ENCODE measurements at places on chromosomes 5 and 9.

- no peak for DNase-seq
Observed at GRCh38 chr9:114911167-114911821, 19.1 kb downstream of the TNFSF8 start.

DNA sequence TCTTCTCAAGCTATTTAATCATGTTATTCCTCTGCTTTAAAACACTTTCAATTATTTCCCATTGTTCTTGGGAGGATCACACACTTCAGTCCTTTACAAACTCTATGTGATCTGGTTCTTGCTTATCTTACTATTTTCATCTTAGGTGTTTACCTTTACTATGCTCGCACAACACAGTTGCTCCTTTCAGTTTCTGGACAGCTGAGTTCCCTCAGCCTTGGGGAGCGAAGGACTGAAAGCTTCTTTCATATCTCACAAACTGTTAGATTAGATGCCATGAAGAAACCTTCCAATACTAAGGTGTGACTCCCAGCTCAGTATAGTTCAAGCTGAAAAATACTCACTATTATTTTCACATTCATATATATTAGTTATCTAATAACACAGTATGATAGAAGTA lies 117.9 kb downstream of the CDC42SE2 start:
- no peak for DNase-seq

GRCh38 chr5:139667001-139667729 lies 19.0 kb downstream of the CXXC5 start:
- no peak for DNase-seq

DNA sequence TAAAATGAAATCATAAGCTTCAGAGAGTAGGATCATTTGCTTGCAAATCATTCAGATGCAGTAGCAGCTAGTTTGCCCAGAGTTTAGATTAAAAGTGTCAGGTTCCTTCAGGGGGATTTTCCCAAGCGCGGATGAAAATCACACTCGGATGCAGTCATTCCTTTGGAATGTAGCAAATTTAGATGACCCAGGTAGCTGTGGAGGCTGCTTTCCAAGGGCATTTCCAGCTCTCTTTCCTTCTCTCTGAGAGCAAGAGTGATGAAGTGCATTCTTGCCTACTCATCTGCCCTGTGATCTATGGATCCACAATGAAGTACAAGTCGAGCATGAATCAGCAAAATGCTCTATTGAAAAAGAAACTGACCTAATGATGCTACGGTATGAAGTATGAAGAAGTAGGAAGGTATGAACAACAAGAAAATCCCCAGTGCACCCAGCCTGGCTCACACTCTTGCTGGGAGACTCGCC lies 200.2 kb downstream of the PLK2 start:
- no peak for DNase-seq

- no peak for DNase-seq
Observed at GRCh38 chr5:154520861-154521453, 42.9 kb upstream of the HAND1 start.
